ENCODE measurements at places on chromosomes 13 and 19. TPM values are rescaled to one million over a fixed set of nuclear protein-coding genes. Genes with fewer than 3 reads are reported as not detected.

The RFPL4A gene
- not detected for total RNA-seq

DNA sequence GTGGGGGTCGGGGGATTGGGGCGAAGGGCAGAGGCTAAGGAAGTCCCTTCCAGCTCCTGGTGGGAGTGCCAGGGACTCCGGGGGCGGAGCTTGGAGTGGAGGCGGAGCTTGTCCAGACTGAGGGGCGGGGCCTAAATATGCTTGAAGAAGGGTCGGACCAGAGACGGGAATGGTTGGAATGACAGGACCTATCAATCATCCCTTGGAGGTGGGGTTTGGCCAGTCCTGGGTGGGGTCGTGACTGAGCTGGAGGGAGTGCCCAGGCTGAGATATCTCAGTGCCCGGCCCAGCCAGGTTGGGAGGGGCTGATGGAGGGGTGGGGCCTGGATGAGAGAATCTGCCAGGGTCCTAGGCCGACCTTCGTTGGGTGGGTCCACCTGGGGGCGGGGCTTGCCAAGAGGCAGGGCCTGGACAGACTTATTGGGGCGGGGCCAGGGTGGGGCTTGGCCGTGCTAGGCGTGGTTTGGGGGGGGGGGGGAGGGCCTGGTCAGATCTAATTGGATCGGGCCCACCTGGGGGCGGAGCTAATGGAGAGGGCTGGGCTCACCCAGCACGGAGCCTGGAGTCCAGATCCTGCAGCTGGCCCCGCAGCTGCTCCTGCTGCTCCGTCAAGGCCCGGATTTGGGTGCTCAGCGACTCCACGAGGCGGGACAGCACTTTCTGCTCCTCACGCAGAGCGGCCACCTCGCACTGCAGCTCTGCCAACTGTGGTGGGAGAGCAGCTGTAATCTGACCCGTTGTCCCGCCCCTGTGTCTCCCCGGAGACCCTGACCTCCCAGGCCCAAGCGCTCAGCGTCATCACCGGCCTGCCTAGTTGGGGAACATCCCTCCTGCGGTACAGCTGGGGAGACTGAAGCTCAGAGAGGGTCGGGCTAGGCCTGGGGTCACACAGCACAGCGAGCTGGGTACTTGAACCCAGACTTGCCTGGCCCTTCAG is 2.6 kb upstream of the WIZ start:
- peak; percentile 89 for DNase-seq

GRCh38 chr13:50794226-50794625 is 49.3 kb downstream of the DLEU7 start:
- no peak for DNase-seq

GRCh38 chr19:54517483-54517882 is 14.9 kb downstream of the LAIR2 start:
- DNase-seq, result peak; percentile 37

The SIRT6 gene
- 119 TPM for total RNA-seq

GRCh38 chr19:29992233-29992867 is 50.3 kb downstream of the URI1 start:
- DNase-seq, result no peak

- no peak for DNase-seq
These were observed 8.6 kb downstream of the KDM4B start for GRCh38 chr19:4977299-4978174.

The ZNF253 gene
- total RNA-seq, result 12.7 TPM

The TMIGD2 gene
- total RNA-seq, result not detected

Data from stomach (tissue), 19 donors.